ENCODE measurements at places on chromosomes 16 and 17.

DNA sequence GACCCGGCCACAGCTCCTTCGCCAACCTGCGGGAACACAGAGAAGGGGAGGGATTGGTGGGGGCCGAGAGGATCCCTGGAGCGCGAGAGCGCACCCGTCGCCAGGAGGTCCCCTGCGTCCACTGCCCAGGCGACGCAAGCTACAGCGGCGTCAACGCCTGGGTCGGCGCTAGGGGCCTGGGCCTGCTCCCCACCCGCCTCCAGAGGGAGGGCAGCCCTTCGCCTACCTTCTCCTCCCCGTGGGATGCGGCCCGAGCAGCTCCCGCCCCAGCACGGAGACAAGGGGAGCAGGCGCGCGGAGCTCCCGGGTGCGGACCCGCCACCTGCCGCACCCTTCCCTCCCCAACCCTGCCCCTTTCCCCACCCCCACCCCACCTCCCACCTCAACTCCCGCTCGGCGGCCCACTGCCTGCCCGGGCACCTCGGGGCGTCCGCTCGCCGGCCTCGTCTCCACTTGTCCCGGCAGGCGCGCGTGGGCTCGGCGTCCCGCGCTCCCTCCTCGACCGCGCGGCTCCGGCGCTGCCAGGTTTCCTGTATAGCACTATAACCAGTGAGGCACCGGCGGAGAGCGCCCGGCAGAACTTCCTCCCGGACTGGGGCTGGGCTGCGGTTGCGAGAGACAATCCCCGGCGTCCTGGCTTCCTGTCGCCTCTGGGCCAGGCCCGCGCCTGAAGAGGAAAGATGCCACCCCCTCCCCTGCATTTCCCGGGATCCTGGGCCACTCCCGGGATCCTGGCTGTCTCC is 119.1 kb upstream of the SMURF2 start:
- DNase-seq, result no peak

DNA sequence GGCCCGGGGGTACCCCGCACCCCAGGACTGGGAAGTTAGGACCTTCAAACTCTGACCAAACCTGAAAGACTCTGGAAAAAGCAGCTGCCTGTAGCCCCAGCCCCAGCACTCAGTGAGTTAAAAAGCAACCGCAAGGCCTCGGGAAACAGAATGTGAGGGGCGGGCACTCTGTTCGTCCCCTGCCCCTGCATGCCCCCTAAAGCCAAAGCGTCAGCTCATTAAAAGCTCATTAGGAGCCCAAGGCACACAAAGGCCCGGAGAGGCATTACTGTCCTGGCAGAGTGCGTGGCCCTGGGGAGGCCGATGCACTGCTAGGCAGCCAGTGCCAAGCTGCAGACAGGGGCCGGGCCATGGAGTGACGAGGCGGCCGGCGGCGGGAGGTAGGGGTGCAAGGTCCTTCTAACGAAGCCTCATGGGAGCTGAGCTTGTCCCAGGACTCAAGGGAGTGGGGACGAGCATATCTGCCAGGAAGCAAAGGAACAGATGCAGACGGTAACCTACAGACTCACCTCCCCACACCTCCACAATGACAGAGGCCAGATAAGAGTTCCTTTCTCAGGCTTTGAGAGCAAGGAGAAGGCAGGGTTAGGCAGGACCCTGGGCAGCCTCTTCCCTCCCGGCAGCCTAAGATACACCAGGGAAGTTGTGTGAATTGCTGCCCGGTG is 116.8 kb downstream of the ENGASE start:
- DNase-seq, result no peak

DNA sequence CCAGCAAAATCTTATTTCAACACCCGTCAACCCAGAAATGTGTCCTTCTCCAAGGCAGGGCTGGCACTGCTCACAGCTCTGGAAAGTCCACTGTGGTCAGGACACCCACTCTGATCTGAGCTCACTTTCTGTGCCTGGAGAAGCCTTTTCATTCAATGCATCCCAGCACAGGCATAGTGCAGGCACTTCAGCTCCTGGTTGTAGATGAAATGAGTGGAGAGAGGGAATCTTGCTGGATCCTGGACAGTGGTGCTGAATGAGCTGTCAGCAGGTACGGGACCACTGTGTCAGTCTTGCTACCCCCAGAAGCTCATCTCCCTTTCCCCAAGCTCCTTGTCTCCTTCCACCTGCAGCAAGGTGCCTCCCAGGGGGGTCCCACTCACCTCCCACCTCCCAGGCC is 86.1 kb upstream of the SALL1 start:
- no peak for DNase-seq

GRCh38 chr17:9021992-9022572 is 772 bp downstream of the NTN1 start:
- no peak for DNase-seq

DNA sequence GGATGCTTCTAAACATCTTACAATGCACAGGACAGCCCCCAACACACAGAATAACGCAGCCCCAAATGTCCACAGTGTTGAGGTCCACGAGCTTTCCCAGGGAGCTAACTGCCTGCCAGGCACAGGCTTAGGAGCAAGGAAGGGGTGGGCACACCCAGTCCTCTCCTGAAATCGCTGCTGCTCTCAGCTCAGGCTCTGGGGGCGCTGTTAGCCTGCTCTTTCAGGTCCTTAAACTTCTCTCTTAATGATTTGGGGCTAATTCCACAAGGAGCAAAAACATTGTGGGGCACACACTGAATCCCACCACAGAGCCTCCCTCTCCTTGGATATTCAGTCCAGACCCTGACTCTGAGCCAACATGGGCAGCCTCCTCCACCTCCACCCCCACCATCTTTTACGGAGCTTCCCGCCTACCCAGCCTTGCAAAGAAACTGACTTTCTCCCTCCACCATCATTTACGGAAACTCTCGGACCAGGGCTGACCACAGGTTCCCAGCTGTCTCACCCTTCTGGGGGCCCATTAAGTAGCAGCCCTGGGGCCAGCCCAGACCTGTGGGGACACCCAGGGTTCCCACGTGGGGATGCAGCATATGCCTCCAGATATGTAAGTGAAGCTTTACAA is 1.1 kb downstream of the CD300H start:
- no peak for DNase-seq

DNA sequence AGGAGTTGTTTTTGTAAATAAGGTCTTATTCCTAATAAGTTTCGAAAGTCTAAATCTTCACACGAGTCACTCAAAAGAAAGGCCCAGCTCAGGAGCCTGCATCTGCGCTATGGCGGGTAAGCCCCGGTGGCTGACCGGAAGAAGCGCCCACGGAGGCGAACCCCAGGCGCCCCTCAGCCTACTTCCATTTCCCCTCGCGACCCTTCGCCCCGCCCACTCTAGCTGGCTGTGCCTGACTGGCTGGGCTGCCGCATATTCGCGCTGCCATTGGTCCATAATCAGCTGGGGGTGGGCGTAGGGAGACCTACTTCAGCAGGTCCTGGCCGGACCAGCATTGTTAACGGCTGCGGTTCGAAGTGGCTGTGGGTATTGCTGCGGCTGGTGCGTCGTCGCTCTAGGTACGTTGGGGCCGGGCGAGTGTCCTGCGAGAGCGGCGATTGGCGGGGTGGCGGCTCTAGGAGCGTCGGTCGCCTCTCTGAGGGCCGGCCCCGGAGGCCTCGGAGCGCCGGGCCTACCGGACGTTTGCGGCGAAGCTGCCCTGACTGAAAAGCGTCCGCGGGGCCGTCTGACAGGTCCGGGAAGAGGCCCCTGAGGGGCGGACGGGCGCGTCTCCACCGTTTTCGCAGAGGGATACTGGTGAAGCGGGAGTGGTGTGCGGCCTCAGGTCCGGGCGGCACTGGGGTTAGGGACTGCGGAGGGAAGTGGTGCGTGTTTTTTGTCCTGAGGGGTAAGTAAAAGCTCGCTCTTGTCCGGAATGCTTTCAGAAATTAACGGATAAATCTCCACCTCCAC is at the start of gene ATF7IP2:
TSS of gene ATF7IP2 (plus strand) at position 337 of the 792 bp plus-strand sequence. CDS start 44,560 bp downstream, outside the sequence.
- DNase-seq, result peak; percentile 95

DNA sequence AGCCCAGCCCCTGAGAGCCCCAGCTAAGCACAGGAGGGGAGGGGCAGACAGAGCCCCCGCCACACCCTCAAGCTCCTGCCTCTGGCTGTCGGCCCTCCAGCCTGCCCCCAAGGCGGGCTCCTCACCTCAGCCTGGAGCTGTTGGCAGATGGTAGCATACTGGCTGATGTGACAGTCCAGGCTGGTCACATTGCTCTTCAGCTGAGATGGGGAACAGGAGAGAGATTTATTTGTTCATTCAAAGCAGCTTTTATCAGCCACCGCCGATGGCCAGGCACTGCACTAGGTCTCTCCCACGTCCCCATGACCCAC is 14.8 kb downstream of the KIF18B start:
- DNase-seq, result no peak

- no peak for DNase-seq
These were observed 298.3 kb upstream of the XYLT1 start for GRCh38 chr16:17769065-17769464.

DNA sequence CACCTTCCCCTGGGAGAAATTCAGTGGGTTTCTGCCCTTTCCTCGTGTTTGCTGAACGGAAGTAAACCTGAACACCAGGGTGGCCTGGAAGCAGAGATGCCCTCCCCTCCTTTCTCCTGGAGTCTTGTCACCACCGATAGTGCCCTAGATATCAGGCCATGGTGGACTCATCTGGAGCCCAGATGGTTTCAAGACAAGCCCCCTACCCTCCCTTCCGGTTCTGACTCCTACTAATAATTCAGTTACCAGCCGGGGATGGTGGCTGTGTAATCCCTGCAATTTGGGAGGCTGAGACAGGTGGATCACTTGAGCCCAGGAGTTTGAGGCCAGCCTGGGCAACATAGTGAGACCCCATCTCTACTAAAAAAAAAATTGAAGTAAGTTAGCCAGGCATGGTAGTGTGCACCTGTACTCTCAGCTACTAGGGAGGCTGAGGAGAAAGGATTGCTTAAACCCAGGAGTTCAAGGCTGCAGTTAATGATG is 2.4 kb downstream of the ZNF469 start:
- peak; percentile 55 for DNase-seq

DNA sequence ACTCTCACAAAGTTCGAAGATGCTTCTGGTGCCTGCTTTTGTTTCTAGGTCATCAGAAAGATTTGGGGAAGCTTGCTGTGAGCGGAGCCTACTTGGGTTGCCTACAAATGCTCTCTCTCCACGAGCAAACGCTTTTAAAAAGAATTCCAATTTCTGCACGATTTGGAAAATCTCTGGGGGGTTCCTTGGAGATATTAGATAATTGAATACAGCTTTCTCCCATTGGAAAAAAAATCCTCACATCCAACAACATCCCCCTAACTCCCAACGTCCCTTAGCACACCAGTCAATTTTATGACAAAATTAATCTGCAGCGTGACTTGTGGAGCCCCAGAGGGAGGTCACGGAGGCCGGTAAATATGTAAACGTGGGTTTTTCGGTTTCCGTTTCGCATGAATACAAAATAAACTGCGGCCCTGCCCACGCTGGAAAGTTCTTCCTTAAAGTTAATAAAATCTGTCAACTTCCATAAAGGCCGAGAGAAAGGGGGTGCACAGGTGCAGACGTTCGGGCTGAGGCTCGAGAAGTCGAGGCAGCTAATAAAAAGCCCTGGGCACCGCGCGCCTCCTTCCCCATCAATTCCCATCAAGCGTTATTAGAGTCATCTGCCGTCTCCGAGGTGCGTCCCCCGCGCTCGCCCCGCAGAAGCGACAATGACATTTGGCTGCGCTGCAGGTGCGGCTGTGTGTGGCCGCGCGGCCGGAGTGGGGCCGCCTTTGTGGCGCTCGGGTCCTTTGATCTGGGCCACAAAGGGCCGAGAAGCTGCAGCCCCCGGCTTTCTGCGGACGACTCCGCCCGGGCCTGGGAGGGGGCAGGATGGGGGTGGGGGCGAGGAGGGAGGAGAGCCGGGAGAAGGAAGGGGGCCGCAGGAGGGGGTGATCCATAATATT is 37.6 kb downstream of the SALL1 start:
- DNase-seq, result no peak

DNA sequence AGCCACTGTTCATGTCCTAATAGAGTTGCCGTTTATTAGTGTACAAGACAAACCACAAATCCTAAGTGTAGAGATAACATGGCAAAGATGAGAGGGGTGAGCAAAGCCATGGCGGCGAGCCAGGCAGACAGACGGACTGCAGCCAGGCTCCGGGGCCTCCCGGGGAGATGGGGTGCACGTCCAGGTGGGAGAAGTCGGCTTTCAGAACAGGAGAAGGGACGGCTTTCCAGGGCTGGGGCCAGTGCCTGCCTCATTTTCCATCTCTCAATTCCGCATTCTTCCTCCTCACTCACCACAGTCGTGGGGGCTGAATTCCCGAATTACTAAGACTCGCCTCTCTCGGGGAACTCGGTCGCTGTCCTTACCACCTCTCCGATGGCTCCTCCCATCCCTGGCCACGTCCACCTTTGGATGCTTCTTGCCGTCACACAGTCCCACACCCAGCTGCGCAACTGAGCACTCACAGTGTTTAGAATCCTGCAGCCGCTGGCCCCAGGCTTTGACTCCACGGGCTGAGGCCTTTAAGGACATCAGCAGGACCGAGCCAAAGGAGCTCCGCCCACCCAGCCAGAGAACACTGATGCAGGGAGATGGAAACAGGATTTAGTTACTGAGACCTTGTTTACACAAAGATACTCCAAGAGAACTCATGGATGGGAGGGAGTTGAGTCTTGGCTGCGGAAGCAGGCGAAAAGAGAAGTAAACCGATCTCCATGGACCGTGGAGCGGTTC is 59.7 kb downstream of the RNF112 start:
- DNase-seq, result no peak

DNA sequence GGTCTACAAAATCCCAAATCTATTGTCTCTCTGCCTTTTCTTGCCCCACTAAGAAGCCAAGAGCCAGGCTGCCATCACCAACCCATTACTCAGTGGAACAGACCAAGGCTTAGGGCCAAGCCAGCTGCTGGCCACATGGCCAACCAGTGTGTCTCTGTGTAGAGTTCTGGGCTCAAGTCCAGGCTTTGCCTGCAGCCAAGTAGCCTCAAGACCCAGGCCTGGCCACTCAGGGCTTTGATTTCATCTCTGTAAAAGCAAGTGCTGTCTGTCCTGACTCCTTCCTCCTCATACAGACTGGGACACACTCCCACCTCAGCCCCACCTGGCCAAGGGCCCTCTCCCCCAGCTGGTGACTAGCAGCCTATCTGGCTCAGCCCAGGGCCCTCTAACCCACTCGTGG is 14.6 kb downstream of the SREBF1 start:
- DNase-seq, result no peak

- no peak for DNase-seq
These were observed 7.2 kb upstream of the USP10 start for GRCh38 chr16:84692451-84693214.

DNA sequence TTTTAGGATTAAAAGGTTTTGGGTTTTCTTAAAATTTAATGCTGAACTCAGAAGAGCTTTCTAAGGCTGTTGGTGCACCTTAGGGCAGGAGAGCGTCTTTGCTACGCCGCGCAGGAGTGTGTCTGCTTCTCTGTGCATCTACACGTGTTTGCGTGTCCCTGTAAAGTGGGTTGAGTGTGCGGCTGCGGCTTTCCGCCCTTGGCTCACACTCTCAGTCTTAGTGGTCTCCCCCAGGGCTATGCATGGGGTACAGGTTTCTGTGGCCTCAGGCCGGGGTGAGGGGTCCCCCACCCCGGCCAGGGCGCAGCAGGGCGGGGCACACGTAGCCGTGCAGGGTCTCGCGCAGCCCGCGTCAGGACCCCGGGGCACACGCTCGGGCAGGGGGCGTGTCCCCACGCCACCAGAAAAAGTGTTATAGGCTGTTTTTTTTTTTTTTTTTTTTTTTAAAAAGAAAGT is 727 bp upstream of the TENT4B start:
- no peak for DNase-seq

Data from chondrocyte (in vitro differentiated cells).